ENCODE measurements at places on chromosomes 5 and 9.

GRCh38 chr9:92278110-92278509, 15.4 kb downstream of the IARS1 start:
- no peak for DNase-seq

- DNase-seq, result no peak
These were observed 2.9 kb upstream of the SEPTIN8 start for GRCh38 chr5:132779961-132780360.

GRCh38 chr9:135907006-135907430, 328 bp downstream of the CAMSAP1 start:
- no peak for DNase-seq

DNA sequence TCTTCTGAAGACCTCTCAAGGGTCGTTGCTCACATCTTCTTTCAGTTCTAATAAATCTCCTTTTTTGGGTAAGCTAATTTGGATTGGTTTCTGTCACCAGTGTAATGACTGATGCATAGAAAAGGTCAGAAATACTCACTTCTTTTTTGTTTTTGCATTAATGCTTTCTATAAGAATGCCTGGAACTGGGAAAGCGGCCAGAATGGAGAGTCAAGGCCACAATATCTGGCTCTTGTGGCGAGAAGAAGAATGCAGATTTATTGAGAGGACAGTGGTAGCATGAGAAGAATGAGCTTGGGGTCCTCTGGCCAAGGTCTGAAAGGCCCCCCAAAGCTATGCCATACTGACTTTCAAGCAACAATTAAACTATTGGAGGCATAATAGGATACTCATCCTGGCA, 88.0 kb upstream of the SLC12A2 start:
- DNase-seq, result no peak

- DNase-seq, result peak; percentile 85
These were observed 2.4 kb upstream of the NR4A3 start for GRCh38 chr9:99819123-99819855.

DNA sequence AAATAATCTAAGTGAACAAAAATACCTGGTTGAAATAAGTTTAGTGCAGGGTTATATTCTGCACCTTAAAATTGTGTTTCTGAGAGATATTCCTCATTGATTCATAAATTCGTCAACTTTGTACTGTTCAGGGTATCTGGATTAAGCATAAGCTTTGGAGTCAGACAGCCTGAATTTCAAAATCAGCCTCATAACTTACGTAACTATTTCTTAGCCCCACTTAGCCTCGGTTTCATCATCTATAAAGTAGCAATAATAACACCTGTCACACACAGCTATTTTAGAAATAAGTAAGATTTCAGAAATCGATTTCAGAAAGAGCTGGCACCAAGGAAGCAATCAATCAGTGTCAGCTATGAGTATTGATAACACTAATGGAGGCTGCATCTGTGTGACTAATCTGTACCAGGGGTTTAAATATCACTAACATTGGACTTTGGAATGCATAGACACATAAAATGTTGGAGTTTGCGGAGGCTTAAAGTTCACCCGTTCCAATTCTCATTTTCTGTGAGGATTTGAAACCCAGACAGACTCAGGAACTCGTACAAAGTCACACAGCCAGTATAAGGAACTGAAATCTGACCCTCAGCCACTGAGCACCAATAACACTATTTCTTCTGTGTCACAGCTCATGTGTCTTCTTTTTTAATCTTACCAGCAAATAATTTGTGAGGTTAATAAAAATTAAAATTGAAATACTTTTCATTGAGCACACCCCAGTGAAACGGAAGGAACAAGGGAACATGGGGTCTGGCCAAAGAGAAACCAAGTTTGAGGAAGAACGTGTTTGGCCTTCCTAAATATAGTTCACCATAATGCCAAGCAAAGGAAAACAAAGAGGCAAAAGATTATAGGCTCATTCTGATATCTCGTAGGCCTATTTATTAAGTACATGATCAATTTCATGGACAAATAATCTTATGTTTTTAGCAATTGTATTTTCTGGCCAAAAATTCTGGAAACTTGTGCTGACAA, 194.4 kb upstream of the PTGER4 start:
- DNase-seq, result no peak

- no peak for DNase-seq
These were observed 220.3 kb upstream of the IER5L start for GRCh38 chr9:129398101-129398960.

- DNase-seq, result no peak
These were observed 156.4 kb upstream of the ELL2 start for GRCh38 chr5:96117771-96118651.

DNA sequence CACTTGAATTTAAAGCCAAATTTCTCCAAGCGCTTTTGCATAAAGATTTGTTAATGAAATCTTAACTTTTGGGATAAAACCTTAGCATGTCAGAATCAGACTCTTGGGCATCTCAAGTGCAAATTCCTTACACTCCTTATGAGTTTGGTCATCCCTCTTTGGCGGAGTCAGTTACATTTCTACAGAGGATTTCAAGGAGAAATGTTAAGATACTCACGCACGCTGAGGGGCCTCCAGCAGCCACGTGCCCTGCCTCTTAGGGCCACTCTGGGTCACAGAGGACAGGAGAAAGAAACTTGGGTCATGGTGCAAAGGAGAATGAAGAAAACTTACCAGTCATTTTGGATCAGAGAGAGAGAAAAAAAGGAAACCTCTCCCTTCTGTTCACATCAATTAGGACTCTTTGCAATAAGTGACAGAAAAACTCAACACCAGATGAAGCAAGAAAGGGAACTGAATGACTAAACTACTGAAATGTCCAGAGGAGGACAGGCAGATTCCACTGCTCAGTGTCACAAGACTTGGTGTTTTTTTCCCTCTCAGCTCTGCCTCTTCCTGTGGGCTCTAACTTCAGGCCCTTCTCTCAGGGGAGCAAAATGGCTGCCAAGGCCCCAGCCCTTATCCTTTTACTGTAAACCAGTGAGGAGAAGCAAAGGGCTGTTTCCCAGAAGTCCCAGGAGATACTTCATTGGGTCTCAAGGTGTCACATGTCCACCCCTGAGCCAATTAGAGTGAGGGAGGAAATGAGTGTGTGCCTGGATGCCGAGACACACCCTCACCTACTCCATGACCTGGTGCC, 63.3 kb upstream of the NFIL3 start:
- DNase-seq, result no peak

DNA sequence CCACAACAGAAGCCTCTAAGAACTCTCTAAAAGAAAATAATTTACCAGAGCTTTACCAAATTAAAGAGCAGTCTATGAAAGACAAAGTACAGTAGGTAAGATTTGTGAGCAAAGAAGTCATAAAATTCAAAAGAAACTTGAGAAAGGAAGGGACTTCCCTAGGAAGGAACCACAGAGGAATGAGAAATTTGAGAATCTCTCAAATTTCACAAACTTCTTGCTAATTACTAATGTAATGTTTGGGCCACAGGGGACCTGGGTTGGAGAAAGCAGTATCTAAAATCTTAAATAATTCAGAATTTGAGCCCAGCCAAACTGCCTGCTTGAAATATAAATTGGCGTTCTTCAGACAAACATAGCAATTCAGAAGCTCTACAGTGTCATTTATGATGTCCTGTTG, 225.0 kb upstream of the PRR16 start:
- DNase-seq, result no peak

Measured in D341Med (cell line).